ENCODE measurements at places on chromosomes 4 and X. TPM values are rescaled to one million over a fixed set of nuclear protein-coding genes. Genes with fewer than 3 reads are reported as not detected.

DNA sequence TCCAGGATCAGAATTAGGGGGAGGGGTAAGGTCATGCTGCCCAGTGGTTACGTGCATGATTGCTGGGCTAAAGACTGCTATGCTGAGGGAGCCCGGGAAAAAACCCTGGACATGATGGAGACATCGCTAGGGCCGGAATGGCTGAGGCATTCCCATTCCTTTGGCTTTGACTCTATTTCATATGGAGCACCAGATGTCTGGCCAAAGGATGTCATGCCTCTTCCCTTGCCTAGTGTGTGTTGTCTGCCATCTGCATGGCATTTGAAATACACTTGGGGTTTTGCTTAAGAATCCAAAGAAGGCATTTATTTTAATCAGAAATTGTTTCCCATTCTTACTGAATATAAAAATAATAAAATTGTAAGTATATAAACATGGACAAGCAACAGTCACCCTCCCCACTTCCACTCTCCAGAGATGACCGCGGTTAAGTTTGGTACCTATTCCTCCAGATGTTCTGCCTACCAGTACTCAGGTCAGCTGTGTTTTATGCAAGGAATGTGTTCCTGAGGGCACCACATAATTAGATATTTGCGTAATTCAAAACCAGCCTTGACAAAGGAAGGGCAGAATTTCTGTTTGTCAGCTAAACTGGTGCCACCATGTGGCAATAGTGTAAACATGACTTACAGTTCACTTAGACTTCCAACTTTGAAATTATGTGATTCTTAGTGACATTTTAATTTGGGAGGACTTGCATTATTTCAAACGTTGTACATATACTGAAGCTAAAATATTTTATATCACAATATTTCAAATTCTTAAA is 105.9 kb downstream of the CT47B1 start:
- H3K36me3 ChIP-seq, result no peaks in the 10 kb centered on the region
- no peaks in the 10 kb centered on the region for H3K27me3 ChIP-seq
- H3K4me3 ChIP-seq, result no peak overlapping the region
- H3K27ac ChIP-seq, result no peak overlapping the region
- no peaks in the 10 kb centered on the region for H3K4me1 ChIP-seq
- no peak for DNase-seq

DNA sequence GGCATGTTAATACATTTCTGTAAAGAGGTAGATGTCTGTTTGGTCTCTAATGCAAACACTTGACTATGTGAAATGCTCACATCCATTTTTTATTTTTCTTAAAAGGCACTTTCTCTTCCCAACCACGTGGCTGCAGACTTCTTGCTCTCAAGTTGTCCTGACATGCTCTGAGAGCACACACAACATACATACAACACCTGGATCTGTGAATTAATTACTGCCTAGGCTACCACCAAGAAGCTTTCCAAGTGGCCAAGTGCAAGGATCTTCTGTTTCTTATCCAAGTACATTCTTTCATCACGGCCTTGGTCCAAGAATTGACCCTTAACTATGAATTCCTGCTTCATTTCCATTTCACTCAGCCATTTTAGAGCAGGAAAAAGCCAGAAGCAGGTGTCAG is 110.8 kb downstream of the SPRY1 start:
- no peak for DNase-seq
- no peak overlapping the region for H3K27ac ChIP-seq
- H3K27me3 ChIP-seq, result no peaks in the 10 kb centered on the region
- no peaks in the 10 kb centered on the region for H3K4me1 ChIP-seq
- no peaks in the 10 kb centered on the region for H3K36me3 ChIP-seq

The TCP11X2 gene
- not detected for total RNA-seq

The ETNPPL gene
- not detected for total RNA-seq

Data from sigmoid colon (tissue), 7 donors.